Progenitor cell of endocrine pancreas (in vitro differentiated cells): ENCODE measurements at places on chromosomes 12 and 14.

GRCh38 chr12:53659011-53659551 is 16.8 kb downstream of the ATP5MC2 start:
- DNase-seq: peak; percentile 19

DNA sequence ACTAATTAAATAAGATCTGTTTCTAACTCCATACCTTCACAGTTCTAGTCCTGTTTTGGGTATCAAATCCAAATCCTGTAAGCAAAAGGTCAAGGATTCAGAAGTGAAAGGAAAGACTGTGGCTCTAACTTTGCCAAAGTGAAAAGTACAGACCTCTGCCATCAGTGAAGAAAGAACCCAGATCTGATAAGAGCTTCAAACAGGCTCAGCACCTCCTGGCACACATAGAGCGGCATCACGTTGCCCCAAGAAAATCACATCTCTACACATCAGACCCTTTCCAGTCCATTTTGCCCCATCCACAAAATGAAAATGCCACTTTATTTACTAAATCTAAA is 23.2 kb downstream of the CLIP1 start:
- DNase-seq: no peak

DNA sequence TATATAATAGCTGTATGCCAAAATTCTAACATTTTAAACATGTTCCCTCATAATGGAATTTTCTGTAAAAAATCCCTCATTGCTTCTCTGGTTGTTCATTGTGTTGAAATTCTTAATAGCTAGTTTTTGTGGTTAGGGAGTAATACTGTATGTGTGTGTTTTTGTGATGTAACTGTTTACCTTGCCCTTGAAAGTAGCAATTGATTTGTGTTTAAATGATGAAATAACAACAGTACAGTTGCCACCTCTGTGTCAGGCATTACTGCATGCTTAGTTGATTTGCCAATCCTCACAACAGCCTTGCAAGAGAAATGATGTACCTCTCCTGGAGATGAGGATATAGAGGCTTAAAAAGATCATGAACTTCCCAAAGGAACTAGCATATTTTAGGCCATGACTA is 94.9 kb downstream of the DAAM1 start:
- no peak for DNase-seq

DNA sequence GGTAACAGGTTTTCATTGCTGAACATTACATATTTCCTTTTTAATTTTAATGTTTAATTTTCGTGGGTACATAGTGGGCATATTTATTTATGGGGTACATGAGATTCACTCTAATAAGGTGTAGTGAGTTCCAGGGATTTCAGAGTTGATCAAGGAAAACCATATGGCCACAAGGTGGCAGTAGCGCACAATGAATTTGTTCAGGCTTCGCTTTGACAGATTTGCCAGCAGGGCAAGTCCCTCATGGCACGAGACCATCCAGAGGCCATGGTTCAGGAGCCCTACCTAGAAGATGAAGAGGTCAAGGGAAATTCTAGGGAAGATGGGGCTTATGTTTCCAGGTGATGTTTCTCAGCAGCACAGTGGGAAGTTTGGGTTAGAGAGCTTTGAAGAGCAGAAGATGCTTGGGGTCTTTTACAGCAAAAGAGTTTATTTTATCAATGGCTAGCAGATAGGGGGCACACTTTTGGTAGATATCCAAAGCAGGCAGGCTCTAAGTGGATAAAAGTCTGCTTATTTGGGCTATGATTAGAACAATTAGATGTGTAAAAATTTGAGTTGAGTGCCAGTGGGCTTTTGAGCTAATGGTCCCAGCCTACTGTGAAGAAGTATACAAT is 1004.4 kb downstream of the AACS start:
- DNase-seq: peak; percentile 52

- DNase-seq: no peak
Measured at GRCh38 chr12:54987611-54988231, 3.2 kb upstream of the TESPA1 start.

- no peak for DNase-seq
Measured at GRCh38 chr12:115103884-115104883, 420.2 kb upstream of the TBX3 start.

GRCh38 chr12:51000245-51000644 is 25.9 kb downstream of the SLC11A2 start:
- DNase-seq: no peak

GRCh38 chr12:6946033-6946919 is 2.5 kb downstream of the C12orf57 start:
- DNase-seq: peak; percentile 99

DNA sequence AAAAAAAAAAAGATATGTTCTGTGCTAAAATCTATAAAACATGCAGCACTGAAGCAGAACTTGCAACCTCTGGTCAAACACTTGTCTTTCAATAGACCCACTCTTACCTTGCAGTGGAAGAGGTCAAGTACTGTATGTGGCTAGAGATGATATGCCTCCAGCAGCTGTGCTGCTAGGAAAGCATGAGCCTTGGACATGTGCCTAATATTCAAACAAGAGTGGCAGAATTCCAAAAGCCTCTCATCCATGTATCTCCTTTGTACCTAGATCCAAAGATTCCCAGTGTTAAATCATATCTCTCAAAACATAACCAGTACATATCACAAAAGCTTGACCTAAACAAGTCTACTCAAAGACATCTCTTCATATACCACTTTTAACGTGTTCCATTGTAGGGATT is 105.0 kb upstream of the CPNE8 start:
- no peak for DNase-seq

- no peak for DNase-seq
Measured at GRCh38 chr14:50173891-50174290, 57.5 kb downstream of the SOS2 start.

- DNase-seq: no peak
Measured at GRCh38 chr12:96401076-96401871, 1.0 kb upstream of the CDK17 start.

- no peak for DNase-seq
Measured at GRCh38 chr14:75752907-75753594, 92.0 kb downstream of the TTLL5 start.

DNA sequence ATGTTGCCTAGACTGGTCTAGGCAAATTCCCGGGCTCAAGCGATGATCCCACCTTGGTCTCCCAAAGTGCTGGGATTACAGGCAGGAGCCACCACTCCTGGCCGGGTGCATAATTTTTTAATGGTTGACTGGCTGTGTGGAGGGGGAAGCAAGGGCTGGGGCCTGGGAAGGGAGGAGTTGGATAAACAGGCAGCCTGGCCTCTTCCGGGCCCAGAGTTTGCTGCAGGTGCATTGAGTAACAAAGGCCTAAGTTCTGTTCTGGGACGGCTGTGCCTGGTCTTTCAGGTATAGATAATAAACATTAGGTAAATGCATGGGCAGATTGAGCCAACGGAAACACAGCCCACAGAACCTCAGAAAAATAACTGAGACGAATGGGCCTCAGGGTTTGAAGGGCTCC is 191.3 kb upstream of the TBX3 start:
- no peak for DNase-seq

GRCh38 chr12:75446857-75447256 is 33.7 kb upstream of the GLIPR1 start:
- no peak for DNase-seq

- no peak for DNase-seq
Measured at GRCh38 chr12:64390275-64390851, at the start of gene C12orf56. TSS of gene C12orf56 (minus strand) at chr12:64390758. CDS start at chr12:64390565, 193 bp downstream.

DNA sequence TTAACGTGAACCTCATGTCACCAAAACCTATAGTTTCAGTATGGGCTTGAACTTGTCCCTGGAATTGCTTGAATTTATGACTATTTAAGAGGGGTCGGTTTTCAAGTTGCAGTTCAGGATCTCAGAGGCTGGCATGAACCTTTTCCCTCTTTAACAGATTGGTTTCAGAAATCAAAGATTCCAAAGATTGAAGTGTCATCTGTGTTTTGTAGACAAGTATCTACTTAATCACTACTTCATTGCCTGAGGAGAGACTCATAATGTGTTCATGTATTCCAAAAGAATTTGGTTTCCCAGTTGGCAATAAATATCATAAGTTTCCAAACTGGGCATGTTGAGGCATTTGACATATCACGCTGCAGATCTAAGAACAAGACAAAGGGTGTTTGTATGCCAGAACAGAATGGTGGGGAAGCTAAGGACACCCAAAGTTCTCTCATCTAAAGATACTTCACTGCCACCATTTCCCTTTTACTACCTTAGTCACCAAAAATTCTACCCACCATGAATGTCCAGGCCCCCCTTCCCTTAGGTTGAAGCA is 199.5 kb downstream of the NUAK1 start:
- no peak for DNase-seq

DNA sequence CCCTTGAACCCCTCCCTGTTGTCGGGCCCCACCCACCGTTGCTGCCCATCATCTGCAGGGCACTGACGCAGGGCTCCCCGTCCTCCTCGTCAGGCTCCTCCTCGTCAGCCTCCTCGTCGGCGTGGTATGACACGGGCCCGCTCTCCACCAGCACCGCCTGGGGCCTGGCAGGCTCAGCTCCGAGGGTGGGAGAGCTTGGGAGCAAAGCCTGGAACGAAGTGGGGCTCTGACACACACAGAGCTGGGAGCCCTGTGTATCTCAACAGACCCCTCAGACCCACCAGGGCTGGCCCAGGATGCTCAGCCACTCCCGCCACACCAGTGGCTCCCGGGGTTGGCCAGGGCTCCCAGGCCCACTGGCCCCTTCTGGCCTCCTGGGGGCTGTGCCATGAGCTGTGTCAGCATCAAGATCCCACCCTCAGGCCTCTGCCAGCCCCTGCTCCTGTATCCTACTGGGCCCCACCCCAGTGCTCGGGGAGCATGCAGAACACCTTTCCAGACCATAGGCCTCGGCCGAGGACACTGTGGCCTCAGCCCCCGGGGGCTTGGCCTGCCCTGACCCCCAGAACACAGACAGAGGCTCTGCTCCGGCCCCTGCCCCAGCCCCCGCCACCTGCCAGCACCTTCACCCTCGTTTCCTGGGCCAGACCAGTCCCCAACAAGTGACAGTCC is 30.1 kb upstream of the NUDT14 start:
- no peak for DNase-seq

- no peak for DNase-seq
Measured at GRCh38 chr14:55430024-55430690, 10.3 kb downstream of the TBPL2 start.

GRCh38 chr14:64726585-64726890 is 22.3 kb downstream of the PLEKHG3 start:
- no peak for DNase-seq

GRCh38 chr12:76449583-76449982 is 101.4 kb upstream of the BBS10 start:
- DNase-seq: no peak

- no peak for DNase-seq
Measured at GRCh38 chr12:62116986-62117385, 143.2 kb upstream of the USP15 start.

DNA sequence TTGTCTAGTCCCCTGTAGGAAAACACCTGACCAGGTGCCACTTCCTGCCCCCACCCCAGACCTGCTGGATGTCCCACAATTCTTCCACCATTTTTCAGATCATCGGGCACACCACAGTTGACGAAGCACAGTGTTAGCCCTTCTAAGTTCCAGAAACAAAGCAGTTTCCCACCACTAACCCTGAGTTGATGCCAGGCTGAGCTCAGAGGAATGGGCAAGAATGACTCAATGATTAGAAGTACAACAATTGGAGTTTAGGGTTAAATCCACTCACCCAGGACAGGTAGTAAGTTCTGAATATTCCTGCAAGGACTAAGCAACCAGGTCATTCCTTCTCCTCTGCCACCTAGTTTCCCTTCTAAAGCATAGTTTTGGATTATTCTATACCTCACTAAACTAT is 979.8 kb downstream of the BCL11B start:
- DNase-seq: no peak

- no peak for DNase-seq
Measured at GRCh38 chr14:104926619-104927431, 2.1 kb downstream of the PLD4 start.

DNA sequence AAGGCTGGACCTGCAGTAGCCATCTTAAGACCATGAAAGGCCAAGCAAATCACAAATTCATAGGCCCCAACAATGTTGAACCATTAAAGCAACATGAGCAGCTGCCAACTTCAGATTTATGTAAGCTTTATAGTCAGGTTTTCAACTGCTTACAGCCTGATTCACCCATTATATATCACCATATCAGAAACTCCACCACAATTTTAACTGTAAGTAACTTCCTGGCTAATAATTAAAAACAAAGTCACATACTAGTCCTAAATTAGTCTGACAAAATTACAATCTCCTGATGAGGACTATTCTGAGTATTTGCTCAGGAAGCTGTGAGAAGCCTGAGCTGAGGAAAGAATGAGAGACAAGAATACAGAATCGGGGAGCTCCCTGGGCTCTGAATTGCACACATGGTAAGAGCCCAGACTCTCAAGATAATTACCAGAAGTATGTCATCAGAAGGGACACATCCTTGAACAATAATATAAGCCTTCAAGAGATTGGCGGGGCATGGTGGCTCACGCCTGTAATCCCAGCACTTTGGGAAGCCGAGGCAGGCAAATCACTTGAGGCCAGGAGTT is 55.1 kb downstream of the NUMB start:
- DNase-seq: no peak

DNA sequence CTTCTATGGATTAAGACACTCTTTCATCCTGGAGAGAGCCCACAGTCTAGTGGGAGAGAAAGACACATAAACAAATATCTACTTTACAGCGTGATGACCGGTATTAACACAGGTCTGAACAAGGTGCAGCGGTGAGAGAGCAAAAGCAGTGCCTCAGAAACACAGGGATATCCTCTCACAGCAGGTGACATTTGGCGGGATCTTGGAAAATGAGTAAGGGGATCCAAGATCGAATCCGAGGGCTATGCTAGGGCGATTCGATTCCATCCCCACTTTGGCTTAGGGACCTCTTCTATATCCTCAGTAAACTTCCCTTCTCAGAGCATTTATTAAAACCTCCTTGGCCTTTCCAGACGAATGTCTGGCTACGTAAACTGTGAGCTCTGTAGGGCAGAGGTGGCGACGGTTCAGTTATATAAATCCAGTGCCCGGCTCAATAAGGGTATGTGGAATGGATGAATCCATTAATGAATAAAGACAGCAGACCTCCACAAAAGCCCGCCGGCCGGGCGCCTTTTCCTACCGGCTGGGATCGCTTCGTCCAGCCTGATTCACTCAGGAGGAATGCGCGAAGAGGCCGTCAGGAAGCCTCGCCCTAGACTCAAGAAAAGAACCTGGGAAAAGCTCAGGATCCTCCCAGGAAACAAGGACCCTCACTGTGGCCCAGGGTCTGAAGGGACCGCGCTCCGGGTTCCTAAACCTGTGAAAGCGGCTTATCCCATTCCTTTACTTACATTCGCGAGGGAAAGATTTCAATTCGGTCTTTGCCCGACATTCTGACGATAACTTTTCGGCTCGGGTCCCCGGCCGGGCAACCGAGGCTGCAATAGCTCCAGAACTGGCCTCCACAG is 455 bp downstream of the ATP6V1D start:
- peak; percentile 10 for DNase-seq
